Activated CD8-positive, alpha-beta T cell treated with anti-CD3 and anti-CD28 coated beads for 36 hours (primary cell): ENCODE measurements at places on chromosomes 1 and 21. TPM values are rescaled to one million over a fixed set of nuclear protein-coding genes. Genes with fewer than 3 reads are reported as not detected.

The LCE2A gene
- total RNA-seq = not detected

The ERICH3 gene
- total RNA-seq = not detected

The ARTN gene
- 0.36 TPM for total RNA-seq

The LIN9 gene
- total RNA-seq = 11.3 TPM

The LYPD8 gene
- total RNA-seq = not detected

DNA sequence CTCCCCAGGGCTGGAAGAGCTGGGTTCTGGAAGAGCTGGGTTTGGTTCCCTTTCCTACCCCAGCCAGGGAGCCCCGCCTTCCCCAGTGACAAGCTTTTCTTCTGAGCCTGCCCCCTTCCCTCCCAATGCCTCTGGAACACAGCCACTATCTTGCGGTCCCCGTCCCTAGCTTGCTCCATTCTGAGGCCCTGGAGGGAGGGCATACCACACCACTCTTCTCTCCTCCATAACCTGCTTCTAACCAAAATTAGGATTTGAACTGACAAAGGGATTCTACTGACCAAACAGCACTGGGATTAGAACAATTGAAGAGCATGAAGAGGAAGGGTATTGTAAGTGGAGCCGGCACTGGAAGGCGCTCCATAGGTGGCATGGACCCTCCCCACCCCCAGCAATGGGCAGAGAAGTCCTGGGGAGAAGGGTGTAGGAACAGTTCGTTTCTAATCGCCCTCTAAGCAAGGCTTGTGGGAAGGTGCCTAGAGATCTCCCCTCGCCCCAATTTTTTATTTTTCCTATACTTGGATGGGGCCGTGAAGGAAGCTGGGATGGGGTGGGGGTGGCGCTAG is 690 bp downstream of the C1orf216 start:
- peaks cover 30% of the 10 kb centered on the region for H3K4me1 ChIP-seq
- DNase-seq = no peak
- peak overlapping the region; percentile 32 for H3K27ac ChIP-seq

- no peaks in the 10 kb centered on the region for H3K27me3 ChIP-seq
- no peaks in the 10 kb centered on the region for H3K36me3 ChIP-seq
- peak overlapping the region; percentile 64 for H3K27ac ChIP-seq
- H3K4me1 ChIP-seq = peaks cover 15% of the 10 kb centered on the region
- no peak for DNase-seq
- no peak overlapping the region for H3K4me3 ChIP-seq
Measured at GRCh38 chr21:45737485-45738166, 94.1 kb downstream of the PCBP3 start.

DNA sequence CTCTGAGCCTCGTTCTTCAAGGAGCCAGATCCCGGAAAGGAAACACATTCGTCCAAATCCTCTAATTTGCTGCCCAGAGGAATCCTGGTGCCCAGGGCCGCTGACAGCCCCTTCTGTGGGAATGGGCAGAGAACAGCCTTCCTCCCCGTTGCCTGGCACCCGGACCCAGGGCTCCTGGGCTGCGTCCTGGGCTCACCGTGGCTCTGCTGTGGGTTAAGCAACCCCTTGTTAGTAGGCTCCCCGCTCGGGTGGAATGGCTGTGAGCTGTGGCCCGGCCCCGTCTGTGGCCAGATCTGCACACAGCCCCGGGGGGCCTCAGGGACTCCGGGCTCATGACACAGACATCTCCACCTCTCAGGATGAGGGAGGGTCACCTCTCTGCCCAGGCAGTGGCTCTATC is 122.9 kb upstream of the ARHGEF16 start:
- DNase-seq = no peak
- no peaks in the 10 kb centered on the region for H3K36me3 ChIP-seq
- no peak overlapping the region for H3K4me3 ChIP-seq
- H3K4me1 ChIP-seq = no peaks in the 10 kb centered on the region

DNA sequence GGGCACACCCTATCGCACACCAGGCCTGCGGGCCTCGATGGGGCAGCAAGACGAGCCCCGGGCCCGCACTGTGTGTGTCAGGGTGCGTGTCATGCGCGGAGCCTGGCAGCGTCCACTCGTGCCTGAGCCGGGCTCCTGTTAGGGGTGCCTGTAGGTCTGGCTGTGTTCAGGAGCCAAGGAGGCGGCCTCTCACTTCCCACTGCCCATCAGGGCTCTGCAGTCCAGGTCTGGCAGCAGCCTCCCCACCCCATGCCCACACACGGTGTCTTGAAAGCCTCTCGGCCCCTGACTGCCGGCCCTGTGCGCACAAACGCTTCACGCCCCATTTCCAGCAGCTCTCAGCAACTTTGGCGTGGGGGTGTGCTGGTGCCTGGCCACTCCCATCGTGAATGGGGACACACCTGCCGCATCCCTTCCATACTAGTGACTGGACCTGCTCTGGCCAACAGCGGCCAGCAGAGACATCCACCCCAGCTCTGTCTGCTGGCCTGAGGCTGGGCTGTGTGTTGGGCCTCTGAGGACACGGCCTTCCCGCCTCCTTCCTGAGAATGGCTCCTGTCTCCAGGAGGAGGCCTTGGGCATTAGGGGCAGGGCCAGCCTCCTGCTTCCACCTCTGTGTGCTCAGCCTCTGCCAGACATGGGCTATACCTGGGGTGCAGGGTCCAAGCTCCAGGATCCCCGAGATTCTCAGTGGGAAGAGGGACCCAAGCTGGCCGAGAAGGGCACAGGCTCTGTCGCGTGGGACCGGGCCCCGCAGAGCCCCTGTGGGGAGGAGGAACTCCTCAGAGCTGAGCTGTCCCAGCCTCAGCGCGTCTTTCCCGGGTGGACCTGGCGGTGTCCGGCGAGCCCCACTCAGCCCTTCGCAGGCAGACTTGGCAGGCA is 41.8 kb upstream of the ACTRT2 start:
- H3K27ac ChIP-seq = no peak overlapping the region
- H3K27me3 ChIP-seq = no peaks in the 10 kb centered on the region
- no peaks in the 10 kb centered on the region for H3K4me1 ChIP-seq
- no peak for DNase-seq
- H3K36me3 ChIP-seq = no peaks in the 10 kb centered on the region

DNA sequence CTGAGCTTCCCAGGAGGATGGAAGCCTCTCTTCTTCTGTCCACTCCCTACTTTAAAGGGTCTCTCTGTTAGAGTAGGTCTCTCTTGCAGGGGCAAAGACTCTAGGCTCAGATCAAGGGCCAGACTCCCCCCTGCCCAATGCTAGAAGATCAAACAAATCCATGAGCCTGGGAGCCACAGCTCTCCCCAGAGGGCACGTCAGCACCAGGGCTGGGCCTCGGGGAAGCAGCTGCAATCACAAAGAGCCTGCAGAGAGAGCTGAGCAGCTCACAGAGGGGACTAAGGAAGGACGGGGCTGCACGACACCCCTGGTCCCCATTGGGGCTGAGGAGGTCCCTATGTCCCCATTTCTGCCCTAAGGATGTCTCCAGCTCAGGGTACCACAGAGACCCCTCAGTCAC is 3.9 kb downstream of the CNTN2 start:
- H3K4me3 ChIP-seq = no peak overlapping the region
- H3K36me3 ChIP-seq = no peaks in the 10 kb centered on the region
- no peak overlapping the region for H3K27ac ChIP-seq
- H3K4me1 ChIP-seq = no peaks in the 10 kb centered on the region
- H3K27me3 ChIP-seq = peaks cover 29% of the 10 kb centered on the region
- no peak for DNase-seq

- no peak for DNase-seq
- H3K4me1 ChIP-seq = no peaks in the 10 kb centered on the region
- H3K27ac ChIP-seq = no peak overlapping the region
- H3K4me3 ChIP-seq = no peak overlapping the region
- no peaks in the 10 kb centered on the region for H3K36me3 ChIP-seq
Measured at GRCh38 chr1:220341126-220341525, 68.9 kb upstream of the RAB3GAP2 start.

DNA sequence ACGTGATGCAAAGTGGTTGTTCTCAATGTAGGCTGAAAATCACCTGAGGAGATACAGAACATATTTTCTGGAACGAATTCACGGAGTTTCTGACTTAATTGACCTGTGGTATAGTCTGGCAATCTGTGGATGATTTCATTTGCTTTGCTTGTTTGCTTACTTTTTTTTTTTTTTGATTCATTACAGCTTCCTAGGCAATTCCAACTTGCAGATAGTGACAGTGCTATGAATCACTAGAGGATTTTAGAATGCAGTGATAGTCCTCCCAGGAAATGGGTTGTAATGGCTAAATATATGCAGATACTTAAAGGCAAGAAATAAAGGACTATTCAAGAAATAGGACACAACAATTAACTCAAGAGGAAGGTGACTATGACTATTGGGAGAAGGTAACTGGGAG is 1378.1 kb upstream of the PRMT6 start:
- H3K27me3 ChIP-seq = no peaks in the 10 kb centered on the region
- H3K27ac ChIP-seq = no peak overlapping the region
- no peak overlapping the region for H3K4me3 ChIP-seq
- DNase-seq = no peak
